ENCODE measurements at places on chromosomes 7 and 10.

- no peak for DNase-seq
Observed at GRCh38 chr7:75813084-75813483, 522 bp downstream of the CCL24 start.

GRCh38 chr7:50121286-50121685, 28.2 kb upstream of the ZPBP start:
- no peak for DNase-seq

- DNase-seq = peak; percentile 37
Observed at GRCh38 chr10:15320522-15321203, 50.4 kb downstream of the FAM171A1 start.

- peak; percentile 91 for DNase-seq
Observed at GRCh38 chr10:80535671-80536360, 1.9 kb upstream of the SH2D4B start.

DNA sequence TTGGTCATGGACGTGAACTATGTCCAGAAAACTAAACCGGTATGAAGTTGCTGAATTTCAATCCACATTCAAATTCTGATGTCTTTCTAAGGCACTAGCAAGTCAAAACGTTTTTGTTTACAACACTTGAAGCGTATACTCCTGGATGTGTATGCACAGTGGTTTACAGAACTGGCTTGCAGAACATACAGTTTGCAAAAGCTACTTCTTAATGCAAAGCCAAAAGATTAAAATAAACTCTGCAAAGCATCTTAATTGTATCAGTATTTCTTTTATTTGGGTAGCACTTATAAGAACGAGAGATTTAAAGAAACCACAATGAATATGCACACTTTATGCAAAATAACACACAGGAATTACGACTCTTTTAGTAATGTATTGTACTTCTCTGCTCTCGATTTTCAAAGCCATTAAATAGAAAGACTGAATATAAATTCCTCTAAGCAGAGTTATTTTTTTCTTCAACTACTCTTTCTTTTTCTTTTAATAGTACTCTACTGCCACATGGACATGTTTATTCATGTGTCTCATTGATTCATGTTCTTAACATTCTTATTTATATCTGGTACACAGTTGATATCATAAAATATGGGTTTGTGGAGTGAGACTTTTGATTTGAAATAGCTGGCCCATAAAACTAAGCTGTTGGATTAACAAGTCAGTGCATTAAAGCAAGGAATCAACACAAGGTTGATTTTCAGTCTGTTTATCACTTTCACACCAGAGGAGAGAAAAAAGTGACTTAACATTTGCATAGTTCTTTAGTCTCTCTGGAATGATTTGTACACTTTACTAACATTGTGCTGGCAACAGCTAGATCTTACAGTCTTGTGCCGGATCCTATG, 189.4 kb upstream of the STEAP4 start:
- DNase-seq = no peak

GRCh38 chr10:124470544-124471434, 9.2 kb downstream of the LHPP start:
- no peak for DNase-seq

- DNase-seq = no peak
Observed at GRCh38 chr7:1677206-1678080, 7.4 kb downstream of the ELFN1 start.

GRCh38 chr10:35843524-35844181, 201.6 kb upstream of the FZD8 start:
- DNase-seq = no peak

- DNase-seq = no peak
Observed at GRCh38 chr10:24722131-24722675, 1.5 kb downstream of the ARHGAP21 start.

DNA sequence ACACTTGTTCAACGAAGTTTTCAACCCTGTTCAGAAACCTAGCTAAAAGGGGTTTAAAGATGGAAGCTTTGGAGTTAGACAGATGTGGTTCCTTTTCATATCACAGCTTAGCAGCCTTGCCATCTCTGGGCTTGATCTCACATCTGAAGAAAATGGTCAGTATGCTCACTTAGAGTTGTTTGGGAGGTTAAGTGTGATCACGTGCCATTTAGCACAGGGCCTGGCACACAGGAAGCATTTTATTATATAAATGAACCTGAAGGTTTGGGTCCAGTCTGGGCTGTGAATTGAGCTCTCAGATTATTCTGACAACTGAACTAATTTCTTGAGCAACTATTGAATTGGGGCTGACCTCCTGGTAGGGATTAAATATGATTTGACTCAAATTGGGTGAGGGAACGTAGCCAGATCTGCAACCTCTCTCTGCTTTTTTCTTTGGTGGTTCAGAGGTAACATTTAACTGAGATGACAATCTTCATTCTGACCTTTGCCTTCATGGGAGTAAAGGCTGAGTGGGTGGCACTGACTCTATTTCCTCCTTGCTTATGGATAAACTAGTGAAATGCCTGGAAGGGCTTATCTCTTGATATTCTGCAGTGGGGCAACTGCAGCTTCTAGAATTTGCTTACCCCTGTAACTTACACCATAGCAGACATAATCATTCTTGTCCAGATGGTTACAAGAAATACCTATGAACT, 10.2 kb upstream of the HKDC1 start:
- DNase-seq = no peak

DNA sequence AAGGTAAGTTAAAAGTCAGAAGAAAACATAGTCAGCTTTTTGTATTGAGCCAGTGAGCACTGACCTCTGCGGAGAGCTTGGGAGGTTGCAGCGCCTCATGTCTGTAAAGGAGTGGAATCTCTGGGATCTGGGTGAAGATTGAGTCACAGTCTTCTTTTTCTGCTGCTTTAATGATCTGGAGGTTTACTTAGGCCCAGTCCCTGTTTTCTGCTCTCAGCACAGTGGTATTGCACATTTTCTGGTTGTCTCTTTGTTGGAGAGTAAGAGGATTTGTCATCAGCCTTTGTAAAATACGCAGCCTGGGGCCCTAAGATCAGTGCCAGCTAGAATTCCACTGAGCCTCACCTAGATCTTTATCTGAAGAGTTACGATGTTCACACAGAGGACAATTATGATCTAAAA, 58.3 kb upstream of the GJD4 start:
- no peak for DNase-seq

DNA sequence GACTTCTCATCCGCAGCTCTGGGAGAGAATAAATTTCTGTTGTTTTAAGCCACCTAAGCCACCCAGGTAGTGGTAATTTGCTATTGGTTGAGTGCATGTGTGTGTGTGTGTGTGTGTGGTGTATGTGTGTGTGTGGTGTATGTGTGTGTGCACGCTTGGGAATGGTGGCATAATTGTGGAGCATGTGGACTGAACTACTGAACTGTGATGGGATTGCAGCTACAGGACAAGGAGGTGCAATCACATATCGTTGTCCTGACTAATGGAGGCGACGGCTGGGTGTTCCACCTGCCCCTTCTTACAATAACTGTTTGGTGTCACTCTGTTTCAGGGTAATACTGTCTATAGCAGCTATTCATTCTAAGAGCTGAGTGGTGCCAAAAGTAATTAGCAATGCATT, 448.7 kb upstream of the PFKP start:
- DNase-seq = no peak

- no peak for DNase-seq
Observed at GRCh38 chr7:115552766-115553165, 477.8 kb downstream of the TFEC start.

DNA sequence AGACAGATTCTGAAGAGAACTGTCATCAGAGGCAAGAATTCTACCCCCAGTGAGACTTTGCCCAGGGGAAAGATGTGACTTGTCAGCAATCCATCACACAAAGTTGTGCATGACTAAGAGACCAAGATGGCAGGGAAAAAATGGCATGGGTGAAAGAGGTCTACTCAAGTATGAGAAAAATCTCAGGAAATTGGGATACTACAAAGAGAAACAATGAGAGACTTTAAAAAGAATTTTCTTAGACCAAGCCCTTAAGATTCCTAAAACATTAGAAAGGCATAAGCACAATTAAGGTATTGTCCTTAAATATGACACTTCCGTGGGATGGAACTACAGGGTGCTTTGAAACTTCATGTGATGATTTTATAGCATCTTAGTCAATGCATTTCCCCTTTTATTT, 45.6 kb upstream of the PDE1C start:
- no peak for DNase-seq

DNA sequence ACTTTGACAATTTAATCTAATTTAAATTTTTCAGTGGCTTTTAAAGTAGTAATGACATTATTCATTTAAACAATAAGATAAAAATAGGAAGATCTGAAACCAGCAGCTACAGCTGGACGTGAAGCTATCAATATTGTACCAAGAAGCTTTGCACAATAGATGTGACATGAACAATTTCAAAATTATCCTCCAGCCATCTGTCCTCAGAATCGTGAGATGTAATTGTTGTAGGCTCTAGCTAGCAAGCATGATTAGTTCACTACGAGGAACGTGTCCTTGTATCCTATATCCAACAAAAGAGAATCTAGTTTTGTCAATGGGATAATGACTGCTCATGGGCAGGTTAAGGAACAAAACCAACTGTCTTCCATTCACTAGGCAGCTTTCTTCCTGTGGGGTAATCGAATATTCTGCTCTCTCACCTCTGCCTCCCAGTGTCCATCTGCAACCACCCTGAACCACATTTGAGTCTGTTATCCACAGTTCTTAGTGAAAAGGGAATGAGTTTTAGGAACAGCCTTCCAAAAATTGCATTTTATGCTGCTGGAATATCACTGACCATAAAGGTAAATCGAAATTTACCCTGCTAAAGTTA, 247.3 kb downstream of the PARD3 start:
- no peak for DNase-seq

GRCh38 chr10:44281089-44281613, 103.7 kb downstream of the CXCL12 start:
- no peak for DNase-seq

DNA sequence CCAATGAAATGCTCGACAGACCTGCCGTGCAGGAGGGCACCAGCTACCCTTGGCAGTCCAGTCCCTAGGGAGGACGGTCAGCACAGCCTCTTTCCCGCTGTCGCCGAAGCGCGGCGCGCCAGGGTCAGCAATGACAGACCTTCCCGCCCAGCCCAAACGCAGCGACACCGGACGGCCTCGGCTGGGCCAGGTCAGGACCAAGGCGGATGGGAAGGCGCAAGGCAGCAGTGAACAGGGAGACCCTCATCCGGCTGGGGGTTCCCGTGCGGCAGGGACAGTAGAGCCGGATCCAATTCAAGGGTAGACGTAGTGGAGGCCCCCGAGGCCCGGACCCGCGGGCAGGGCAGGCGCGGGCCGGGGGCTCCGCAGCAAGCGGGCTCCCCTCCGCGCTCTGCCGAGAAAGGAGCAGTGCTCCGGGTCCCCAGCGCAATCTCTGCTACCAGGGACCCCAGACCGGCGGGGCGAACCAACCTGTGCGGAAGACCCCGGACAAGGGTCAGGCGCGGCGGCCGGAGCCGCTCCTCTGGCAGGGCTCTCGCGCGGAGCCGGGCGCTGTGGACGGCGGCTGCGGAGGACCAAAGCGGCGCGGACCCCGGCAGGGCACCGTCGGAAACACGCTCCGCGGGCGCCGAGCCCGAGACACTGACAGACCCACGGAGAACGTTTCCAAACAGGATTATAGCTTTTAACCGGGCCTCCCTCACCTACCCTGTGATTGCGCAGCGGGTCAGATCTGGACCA, at the start of gene SEC31B:
Gene SEC31B, minus strand, starts transcription at position 551 of the 741 bp plus-strand sequence. CDS start 2,909 bp downstream, outside the sequence.
- no peak for DNase-seq

- no peak for DNase-seq
Observed at GRCh38 chr10:23403278-23403677, 35.6 kb upstream of the OTUD1 start.

- no peak for DNase-seq
Observed at GRCh38 chr10:69728335-69728870, 73.3 kb upstream of the COL13A1 start.

DNA sequence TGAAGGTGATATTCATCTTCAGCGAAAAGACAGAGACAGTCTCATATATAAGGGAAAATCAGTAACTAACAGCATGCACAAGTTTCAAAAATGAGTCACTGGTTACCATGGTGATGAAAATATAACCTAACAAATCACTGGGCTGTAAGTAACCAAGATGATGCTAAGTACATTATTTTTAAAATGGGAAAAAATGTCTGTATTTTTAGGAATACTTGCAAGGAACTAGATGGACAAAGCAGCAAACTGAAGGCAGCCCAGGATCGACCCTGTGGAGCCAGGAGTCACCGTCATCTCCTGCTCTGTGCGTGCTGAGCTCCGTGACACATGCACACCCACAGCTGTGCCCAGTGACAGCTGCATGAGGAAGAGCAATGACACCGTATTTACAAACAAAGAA, 137.3 kb downstream of the ELMO1 start:
- DNase-seq = no peak

GRCh38 chr7:79770063-79770462, 316.6 kb upstream of the MAGI2 start:
- no peak for DNase-seq

- DNase-seq = no peak
Observed at GRCh38 chr10:36840788-36841187, 284.6 kb upstream of the ANKRD30A start.

DNA sequence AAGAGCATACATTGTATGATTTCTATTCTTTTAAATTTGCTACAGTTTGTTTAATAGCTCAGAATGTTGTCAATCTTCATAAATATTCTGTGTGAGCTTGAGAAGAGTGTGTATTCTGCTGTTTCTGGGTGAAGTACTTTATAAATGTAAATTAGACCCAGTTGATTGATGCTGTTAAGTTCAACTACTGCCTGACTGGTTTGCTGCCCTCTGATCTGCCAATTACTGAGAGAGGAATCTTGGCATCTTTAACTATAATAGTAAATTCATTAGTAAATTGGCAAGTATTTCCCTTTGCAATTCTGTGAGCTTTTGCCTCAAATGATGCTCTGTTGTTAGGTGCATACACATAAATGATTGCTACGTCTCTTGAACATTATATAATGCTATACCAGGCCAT, 255.1 kb upstream of the PLXDC2 start:
- DNase-seq = no peak

DNA sequence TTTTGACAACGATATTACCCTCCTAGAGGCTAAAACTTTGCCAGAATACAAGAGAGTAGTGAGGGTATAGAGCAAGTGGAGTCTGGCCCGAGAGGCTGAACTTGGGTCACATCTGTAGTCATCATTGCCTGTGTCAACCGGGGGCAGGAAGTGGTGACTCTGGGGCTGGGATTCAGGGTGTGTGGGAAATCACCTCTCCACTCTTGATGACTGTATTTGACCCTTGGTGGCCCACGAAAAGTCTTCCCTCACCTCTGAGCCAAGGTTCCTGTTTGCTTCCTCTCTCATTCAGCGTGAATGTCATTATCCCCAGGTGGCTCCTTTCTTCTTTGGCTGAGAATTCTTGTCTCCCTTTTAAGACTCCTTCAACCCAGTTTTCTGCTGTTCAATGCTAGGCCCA, 240.4 kb downstream of the ABCA13 start:
- DNase-seq = no peak

Measured in hematopoietic multipotent progenitor cell treated with erythropoietin and hydrocortisone succinate and interleukin-3 and kit ligand, for 4 days (in vitro differentiated cells).